CD8-positive, alpha-beta memory T cell (primary cell): ENCODE measurements at places on chromosomes 6 and 20.

DNA sequence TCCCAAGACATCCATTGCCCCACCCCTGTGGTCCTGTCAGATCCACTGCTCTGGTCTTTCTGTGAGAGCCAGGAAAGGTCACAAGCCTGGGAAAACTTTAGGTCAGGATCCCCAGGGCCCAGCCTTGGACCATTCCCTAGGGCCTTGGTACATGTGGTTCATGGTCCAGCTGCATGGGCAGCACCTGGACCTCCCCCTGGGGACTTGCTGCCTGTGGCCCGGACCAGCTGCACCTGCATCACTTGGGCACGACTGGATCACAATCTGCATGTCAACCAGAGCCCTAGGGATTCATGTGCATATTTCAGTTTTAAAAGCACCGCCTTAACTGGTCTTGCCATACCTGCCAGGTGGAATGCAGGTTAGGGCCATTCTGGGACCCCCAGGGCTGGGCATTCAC, 44.3 kb upstream of the MC3R start:
- DNase-seq: no peak

DNA sequence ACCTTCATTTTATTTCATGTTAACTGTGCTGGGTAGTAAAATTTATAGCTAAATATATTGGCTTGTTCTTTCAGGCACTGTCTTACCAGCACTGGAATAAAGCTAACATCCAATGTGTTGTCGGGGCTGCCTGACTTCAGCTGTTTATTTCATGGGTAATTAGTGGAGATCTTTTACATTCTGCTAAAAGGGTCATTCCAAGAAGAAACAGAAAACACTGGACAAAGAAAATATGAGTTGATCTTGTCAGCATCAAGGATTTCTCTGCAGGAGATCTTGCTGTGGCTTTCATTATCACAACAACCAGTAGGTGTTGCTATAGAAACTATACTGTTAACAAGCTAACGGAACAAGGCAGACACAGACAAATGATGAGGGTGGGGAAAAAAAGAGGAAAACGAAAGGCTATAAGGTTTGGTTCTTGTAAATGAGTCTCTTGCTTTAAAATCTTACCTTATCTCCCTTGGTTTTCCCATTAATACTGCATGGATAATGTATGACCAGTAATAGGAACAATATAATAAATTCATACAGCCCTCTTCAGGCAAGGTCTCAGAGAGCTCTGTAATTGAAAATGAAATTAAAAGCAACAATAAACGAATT, 206.8 kb downstream of the SIM1 start:
- no peak for DNase-seq

DNA sequence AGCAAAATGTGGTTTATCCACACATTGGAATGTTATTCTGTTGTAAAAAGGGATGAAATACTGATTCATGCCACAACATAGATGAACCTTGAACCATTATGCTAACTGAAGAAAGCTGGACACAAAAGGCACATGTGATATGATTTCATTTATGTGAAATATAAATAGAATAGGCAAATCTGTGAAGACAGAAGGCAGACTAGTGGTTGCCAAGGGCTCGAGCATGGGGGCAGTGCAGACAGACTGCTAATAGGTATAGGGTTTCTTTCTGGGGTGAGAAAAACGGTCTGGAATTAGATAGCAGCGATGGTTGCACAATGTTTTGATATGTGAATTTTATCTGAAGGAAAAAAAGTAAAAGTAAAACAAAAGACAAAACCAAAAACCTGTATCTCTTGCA, 54.6 kb upstream of the FNDC1 start:
- no peak for DNase-seq

DNA sequence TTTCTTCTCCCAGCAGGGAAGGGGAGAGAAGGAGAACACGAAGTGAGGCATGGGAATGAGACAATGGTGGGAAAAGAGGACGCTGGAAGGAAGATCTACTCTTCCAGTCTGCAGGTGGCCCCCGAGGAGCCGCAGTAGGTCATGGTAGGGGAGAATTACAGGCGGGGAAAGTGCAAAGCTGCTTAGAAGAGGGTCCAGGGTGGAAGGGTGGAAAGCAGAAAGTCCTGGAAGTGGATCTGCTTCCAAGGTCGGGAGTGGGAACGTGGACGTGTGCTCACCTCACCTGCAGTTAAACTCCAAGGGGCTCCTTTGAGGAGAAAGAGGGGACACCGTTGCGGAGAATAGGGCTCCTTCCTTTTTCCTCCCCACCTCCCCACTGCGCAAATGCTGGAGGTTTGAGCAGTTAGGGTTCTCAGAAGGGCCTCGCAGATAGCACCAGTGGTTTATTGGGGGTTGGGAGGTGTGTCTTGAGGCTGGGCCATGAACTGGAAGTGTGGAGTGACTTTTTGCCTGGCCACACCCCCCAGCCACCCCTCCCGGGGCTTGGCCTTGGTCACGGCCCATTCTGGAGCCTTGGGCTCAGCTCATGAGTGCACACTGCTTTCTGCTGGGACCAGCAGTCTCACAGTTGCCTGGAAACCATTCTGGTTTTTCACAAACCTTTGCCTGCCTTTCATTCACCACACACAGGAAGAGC, 100.4 kb upstream of the MLN start:
- DNase-seq: peak; percentile 85

DNA sequence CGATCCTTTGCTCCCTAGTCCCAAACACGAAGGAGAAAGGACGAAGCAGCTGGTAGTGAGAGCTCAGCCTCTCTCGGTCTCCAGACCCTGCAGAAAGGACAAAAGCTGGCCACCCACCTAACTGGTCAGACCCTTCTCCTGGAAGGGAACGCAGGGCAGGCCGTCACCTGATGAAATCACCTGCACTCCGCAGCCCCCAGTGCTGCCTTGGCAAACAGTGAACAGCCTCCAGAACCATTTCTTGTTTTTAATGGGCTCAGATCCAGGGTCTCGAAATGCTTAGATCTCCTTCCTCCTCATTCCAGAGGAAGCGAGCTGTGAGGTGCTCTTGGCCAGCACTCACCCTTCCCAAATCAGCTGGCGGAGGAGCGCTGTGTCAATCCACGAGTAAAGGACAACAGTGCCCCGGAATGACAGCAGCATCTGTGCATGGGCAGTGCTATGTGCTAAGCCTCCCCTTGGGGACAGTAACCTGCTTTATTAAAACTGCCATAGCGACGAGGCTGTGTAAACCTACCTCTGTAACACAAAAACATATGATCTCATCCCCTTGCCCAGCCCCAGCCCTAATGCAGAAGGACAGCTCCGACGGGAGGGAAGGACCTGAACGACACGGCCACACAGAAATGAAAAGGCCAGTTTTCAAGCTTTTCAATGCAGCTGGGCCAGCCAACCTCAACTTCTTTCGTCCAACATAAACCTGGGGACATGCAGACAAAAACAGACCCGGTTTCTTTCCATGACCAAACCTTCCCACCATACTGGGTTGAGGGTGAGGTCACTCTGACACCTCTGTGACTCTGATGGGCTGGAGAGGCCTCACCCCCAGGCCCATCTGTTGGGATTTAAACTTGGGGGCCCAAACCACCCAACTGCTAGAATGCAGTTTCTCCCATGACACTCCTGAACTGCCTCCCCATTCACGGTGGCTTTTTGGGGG, 43.3 kb downstream of the SULF2 start:
- no peak for DNase-seq

GRCh38 chr6:137283940-137284810, 65.0 kb upstream of the IFNGR1 start:
- no peak for DNase-seq

- DNase-seq: no peak
Observed at GRCh38 chr6:87710090-87710489, 8.1 kb upstream of the AKIRIN2 start.

DNA sequence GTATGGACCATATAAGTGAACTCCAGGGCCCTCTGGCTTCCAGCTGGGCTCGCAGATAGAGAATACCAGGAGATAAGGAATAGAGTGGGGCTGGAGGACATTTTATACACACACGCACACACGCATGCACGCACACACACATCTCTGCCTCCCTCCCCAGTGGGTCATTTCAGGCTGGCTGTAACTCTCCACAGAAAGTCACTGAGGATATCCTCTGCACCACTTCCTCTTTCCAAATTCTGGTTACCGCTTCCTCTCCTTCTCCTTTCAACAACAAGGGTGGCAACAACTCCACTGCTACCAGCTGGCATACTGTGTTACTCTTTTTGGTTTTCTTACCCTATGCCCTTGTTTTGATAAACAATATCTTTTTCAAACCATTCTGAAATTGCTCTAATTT, 280.2 kb downstream of the COL12A1 start:
- no peak for DNase-seq

GRCh38 chr20:18323705-18324104, 35.4 kb downstream of the ZNF133 start:
- DNase-seq: no peak

GRCh38 chr6:53932516-53932915, 137.7 kb downstream of the LRRC1 start:
- DNase-seq: no peak

DNA sequence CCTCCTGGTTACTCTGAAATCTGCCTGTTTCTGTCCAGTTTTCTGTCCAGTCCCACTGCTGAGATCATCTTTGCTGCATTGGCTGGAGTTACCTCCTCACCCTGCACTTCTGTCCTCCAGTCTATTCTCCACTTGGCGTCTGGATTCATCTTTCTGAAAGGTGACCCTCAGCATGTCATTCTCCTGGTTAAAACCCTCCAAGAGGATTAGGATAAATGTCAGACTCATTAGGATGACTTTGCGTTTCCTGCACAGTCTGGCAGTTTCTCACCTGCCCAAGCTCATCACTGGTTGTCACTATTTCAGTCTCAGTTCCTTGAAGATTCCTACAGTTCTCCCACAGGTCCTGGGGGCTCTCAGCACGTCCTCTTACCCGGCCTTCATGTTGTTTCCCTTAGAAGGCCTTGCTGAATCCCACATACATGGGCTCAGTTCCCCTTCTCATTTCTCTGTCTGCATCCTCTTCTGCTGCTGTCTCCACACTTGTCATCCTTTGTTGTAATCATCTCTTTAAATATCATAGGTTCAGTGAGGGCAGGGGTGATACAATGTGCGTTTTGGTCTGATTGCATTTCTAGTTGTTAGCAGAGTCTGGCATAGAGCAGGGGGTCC, 374.8 kb downstream of the QKI start:
- no peak for DNase-seq

- no peak for DNase-seq
Observed at GRCh38 chr6:28658475-28659249, 133.0 kb downstream of the GPX5 start.

- DNase-seq: no peak
Observed at GRCh38 chr6:35471836-35472345, 3.7 kb downstream of the RPL10A start.

- DNase-seq: no peak
Observed at GRCh38 chr20:47282864-47283263, 73.6 kb downstream of the ZMYND8 start.

DNA sequence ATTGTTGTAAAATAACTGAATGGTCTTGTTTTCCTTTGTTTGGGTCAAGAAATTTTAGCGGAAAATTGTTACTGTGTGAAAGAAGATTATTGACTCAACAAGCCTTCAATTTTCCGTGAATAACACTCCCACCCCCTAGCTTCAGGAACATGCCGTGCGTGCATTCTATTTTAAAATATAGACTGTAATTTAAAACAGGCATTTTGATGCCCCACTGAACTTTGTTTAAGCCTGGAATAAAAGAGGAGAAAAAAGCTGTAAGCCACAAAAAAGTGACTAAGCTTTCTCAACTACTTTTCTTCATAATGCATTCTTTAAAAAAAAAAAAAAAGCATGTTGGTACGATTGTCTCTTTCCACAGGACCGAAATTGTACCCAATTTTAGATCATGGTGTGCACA, 166.0 kb downstream of the ARID1B start:
- DNase-seq: no peak

DNA sequence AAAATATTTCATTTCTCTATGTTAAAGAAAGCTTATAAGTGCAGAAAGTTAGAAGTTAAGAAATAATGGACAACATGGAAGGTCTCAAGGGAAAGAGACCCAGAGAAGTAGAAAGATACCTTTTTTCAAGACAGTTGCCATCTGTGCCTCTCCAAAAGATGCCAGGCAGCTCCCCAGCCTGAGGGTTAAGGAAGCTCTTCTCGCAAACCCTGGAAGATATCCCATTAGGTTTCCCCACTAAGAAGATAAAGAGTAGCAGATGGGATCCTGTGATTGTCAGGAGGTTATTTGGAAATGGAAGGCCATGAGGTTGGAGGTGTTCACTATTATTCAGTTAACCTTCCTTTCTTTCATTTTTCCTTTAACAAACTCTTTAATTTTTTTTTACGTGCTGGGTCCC, 110.1 kb upstream of the SIM1 start:
- DNase-seq: no peak

DNA sequence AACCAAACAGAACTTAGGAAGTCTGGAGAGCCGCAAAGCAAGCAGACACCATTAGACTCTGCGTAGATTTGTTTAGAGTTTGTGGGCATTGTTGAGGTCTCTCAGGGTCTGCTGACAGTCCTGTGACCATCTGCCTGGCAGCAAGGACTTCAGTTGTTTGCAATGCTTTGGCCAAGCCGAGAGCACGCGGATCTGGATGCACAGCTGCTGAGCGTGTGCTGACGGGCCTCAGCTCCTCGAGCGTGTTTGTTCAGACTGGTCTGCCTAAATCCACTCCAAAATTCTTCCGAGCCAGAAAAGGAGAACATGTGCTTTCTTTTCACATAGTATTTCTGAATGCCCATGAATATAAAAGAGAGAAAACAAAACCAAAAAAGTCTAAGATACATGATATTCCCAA, 159.0 kb downstream of the ZNF217 start:
- DNase-seq: no peak

DNA sequence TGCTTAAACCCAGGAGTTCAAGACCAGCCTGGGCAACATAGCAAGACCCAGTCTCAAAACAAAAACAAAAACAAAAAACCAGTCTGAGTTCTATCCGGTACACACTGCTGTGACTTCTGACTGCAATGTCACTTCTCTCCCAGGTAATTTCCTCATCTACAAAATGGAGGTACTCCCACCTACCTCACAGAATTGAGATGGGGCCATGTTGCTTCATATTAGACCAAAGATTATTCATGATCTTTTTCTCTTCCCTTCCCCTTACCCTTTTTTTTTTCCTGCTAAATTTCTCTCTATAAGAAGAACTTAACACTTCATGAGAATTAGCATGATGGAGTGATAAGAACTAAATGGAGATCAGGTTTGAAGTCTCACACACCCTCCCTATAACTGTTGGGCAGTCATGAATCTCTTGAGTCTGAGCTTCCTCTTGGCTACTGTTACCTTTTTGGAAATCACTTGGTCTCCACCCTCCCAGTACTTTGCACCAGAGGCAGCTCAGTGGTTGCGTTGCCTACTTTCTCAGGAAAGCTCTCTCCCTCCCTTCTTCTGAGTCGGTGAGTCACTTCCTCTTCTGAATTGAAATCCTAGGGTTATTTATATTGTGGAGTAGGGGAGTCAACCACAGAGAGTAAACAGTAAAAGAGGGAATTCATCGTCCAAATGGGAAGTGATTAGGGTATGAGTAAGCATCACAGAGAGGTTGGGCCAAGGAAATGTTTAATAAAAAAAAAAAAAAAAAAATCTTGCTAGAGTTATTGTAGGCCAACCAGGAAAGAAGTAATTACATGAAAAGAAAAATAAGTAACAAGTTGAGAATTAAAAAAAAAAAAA, 59.9 kb upstream of the MAP7 start:
- no peak for DNase-seq
